ENCODE measurements at places on chromosomes 13 and 19.

GRCh38 chr19:5113633-5114586 lies 145.0 kb downstream of the KDM4B start:
- no peak for DNase-seq

DNA sequence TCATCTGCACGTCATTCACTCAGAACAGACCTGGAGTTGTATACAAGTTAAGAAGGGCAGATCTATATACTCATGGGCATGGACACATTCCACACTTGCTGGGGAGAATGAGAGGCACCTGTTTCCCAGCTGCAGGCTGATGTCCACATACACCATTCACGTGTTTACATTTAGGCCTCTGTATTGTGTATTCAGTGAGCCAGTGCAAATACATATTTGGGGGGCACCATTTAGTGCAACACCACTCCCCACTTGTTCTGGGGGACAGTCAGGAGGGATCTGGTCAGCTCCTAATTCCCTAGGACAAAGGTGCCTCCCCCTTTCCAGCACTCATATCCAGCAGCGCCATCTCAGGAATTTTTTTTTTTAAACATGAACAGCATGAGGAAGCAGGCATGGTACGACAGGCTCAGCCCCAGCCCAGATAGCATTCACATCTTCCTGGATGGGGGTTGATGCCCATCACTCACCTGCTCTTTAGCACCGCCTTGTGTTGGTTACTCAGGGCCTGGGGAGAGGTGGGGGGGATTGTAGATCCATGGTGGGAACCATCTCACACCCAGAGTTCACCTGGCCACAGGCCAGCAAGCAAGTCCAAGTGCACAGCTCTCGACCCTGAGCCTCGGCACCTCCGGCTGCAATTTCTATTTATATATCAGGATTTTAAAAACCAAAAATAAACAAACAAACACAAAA lies 56.9 kb upstream of the ZNF254 start:
- DNase-seq: no peak

DNA sequence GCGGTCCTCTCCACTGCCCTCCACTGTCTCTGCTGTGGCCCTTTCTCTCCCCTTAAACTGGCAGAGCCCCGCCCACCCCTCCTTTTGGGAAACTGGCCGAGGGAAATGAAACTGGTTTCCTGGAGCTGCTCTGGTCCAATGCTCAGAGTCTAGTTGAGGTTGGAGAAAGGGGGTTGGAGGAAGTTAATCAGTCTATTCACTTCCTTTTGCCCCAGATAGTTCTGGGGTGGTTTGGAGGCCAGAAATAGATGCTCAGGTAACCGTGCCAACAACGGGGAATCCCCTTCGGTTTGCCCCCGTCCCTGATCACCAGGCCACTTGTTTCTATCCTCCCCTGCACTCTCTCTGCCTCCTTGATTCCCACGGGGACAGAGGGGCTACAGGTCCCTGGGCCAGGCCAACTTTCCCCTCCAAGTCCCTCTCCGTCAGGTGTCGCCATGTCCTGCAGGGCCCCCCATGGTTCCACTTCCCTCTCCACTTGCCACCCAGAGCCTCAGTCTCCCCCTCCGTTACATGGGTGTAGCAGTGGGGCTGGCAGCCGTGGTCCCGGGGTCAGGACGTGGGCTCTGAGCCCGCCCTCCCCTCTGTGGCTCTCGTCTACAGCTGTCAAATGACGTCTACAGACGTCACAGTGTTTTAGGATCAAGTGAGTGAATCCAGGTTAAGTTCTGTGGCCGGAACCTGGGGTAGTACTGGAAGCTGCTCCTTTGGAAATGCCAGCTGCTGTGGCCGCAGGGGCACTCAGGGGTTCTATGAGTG lies at the start of gene IL4I1:
Gene IL4I1, minus strand, starts transcription at position 25 of the 759 bp plus-strand sequence. CDS start 727 bp downstream, outside the sequence.
- DNase-seq: no peak

DNA sequence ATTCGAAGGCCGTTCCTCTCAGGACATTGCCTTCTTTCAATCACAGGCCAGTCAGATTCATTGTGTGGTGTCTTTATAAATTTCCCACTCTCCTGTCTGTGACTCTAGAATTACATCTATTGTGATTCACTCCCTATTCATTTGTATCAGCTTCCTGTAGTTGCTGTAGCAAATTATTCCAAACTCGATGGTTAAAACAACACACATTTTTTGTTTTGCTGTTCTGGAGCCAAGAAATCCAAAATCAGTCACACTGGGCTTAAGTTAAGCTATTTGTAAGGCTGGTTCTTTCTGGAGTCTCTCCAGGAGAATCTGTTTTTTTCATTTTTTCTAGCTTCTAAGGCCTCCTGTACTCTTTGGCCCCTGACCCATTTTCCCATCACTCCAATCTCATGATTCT lies 1487.0 kb upstream of the SLC10A2 start:
- DNase-seq: no peak

GRCh38 chr19:38562096-38562495 lies 55.7 kb downstream of the MAP4K1 start:
- no peak for DNase-seq

DNA sequence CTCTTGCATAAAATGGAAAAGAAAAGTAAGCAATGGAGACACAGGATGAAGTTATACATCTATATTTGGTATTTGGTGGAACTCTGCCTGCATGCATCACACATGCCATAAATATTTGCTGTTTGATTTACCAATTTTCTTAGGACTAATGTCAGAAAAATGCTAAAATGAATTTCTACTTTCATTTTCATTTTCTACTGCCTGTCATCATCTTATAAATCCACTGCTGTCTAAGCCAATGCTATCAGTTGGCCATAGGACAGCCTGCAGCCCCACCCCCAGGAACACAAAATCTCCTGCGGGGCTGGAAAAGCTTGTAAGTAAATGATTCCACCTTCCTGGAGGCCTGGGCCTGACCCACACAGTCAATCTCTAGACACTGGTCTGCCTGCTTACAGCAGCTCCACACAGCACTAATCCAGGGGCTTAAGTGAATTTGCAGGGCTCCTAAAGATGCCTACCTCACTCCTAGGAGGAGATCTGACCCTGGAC lies 122.0 kb downstream of the ENOX1 start:
- DNase-seq: peak; percentile 25

DNA sequence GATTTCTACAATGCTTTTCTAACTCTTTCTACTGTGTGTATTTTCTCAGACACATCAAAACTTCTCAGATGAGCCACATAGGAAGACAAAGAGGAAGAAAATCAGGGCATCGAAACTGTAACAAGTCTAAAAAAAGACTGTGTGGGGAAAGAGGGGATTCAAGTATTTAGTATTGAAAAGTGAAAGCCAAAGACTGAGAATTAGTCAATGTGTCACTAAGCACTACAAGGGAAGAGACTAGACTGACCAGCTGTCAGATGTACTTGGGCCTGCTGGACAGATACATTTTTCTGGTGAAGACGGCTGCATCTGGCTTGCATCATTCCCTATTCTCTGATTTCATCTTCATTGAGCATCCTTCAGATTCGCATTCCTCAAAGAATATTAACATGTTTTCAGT lies 25.4 kb downstream of the COMMD6 start:
- DNase-seq: no peak

DNA sequence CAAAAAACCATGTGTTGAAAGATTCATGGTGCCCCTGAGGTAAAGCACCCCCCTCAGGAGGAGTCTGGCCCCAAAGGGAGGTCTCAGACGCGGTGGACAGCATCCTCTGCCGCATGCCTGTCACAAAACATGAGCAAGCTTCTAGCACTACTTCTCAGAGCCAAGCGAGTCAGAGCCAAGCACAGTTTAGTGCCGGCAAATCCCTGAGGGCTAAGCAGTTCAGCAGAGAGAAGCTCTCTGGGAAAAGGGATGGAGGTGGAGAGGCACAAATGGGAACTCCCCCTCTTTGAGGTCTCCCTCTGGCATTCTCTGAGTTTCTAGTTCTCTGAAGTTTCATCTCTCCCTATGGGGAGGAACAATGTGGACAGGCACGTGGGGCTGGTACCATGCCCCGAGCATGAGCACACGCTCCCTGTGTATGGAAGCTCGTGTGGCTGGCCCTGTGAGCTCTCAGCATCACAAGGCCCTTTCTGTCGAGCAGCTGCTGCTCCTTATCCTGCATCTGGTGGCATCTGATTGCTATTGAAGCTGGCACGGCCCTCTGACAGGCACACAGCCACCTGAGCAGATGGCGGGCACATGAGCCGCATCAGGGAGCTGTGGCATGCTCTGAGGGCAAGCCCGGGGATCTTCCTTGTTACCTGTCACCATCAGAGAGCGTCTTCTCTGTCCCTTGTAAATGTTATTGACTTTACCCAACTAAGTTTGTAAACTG lies 325.1 kb downstream of the SLC7A1 start:
- no peak for DNase-seq

DNA sequence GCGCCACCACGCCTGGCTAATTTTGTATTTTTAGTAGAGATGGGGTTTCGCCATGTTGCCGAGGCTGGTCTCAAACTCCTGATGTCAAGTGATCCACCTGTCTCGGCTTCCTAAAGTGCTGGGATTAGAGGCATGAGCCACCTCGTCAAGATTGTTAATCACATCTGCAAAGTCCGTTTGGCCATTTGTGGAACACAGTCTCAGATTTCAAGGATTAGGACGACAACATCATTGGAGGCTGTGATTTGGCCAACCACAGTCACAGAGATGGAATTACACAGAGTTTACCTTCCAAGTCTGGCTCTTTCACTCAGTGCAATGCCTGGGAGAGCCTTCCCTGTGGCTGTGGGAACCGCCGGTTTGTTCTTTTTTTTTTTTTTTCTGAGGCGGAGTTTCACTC lies 17.8 kb downstream of the SULT2B1 start:
- no peak for DNase-seq

DNA sequence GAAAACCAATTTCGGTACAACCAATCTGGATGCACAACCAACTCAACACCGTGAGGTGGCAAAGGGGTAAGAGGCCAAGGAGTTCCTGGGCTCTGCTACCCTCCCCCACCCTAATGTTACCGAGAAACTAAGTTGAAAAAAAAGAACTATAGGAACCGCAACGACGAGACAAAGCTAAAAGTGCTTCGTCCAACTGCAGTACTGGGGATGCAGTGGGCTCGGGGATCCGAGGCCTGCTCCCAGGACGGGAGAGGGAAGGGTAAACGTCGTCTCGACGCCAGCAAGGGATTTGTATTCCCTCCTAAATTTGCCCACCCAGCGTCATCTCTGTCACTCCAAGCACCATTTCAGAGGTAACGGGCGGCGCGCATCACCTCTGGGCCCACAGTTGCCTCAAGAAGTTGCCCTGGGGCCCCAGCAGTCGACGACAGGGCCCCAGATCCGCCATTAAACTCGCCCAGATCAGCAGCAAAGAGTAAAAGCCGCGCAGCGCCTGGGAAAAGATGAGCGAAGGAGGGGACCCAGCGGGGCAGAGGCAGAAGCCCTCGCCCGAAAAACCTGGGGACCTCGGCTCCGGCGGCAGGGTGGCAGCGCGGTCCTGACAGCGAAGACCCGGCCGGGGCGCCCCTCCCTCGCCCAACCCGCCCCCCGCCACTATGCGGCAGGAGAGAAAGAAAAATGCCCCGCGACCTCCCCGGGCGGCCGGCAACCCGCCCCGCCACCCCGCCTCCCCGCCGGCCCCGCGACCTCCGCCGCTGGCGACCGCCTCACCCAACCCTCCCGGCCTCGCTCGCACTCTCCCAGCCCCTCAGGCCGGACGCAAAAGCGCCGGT lies 752 bp downstream of the ZMYM5 start:
- peak; percentile 43 for DNase-seq

DNA sequence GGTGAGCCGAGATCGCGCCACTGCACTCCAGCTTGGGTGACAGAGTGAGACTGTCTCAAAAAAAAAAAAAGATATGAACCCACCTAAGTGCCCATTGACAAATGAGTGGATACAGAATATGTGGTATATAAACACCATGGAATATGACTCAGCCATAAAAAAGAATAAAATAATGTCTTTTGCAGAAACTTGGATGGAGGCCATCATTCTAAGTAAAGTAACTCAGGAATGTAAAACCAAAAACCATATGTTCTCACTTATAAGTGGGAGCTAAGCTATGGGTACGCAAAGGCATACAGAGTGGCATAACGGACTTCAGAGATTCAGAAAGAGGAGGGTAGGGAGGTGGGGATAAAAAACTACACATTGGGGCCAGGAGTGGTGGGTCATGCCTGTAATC lies 29.5 kb downstream of the PLA2G4C start:
- DNase-seq: no peak

DNA sequence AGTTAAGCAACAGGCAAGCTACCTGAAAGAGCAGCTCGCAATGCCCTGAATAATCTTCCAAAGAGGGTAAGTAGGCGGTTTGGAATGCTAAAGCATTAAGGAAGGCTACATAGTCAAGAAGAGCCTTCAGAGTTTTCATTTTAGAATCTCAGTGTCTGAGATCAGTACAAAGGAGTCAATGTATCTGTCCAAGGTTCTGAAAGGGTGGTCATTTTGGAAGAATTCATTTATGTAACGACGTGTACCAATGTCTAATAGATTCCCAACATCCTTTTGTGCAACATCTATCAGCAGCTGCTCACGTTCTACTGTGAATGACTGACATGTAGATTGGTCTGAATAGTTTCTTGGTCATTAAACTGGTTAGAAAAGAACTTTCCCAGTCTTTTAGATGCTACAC lies 15.2 kb downstream of the ZNF665 start:
- no peak for DNase-seq

GRCh38 chr13:98490866-98491265 lies 86.0 kb downstream of the STK24 start:
- no peak for DNase-seq

DNA sequence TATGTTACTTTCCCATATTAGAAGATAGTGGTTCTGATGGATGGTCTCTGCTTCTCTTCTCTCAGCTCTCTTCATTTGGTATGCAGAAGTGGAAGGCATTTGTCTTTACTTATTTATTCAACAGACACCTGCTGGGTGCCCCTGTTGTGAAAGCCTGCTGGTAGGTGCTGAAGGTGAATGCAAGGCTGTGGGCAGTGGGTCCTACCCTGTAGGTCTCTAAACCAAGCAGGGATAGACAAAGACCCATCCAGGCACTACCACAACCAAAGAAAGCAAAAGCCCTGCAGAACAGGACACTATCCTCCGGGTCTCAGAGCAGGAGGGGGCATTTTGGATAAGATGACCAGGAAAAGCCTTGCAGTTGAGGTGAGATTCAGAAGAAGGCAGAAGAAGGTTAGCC lies 106.1 kb downstream of the STARD13 start:
- DNase-seq: no peak

GRCh38 chr13:45447050-45447661 lies 17.6 kb upstream of the COG3 start:
- DNase-seq: no peak

DNA sequence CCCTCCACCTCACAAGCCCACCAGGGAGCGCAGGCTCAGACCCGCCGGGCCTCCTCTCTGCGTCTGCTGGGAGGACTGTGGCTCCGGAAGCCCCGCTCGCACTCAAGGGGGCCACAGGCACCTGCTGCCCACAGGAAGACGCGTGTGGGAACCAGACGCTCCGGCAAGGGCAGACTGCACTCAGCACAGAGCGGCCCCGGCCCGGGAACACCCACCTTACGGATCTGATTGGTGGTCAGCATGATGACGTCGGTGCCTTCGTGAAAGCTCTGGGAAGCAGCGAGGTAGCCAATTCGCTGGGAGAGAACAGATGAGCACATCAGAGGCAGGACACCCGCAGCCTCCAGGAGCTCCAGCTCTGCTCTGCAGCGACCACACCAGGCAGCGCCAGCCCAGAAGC lies 14.6 kb downstream of the AP3D1 start:
- no peak for DNase-seq
